ENCODE measurements at places on chromosomes 7 and 10.

DNA sequence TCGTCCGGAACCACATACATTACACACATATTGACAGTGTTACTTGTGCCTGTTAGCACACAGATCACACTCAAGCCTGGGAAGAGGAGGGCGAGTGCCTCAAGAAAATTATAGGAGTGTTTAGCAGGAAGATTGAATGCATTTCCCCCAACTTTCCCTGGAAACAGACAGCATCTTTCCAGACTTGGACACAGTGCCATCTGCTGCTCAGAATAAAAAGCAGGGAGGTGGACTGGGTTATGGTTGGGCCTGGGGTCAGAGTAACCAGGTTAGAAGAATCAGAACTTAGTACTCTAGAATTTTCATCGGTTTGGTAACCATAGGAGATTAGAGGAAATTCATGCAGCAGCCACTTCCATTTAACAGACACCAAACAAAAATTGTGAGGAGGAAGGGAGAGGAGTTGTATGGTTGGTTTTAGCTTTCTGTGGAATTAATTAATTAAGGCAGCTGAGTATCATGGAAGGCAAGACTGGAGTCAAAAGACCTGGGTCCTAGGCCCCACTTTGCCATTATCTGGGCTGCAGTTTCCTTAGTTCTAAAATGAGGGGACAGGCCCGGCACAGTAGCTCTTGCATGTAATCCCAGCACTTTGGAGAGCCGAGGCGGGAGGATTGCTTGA lies 43.4 kb upstream of the OPTN start:
- no peak for DNase-seq

DNA sequence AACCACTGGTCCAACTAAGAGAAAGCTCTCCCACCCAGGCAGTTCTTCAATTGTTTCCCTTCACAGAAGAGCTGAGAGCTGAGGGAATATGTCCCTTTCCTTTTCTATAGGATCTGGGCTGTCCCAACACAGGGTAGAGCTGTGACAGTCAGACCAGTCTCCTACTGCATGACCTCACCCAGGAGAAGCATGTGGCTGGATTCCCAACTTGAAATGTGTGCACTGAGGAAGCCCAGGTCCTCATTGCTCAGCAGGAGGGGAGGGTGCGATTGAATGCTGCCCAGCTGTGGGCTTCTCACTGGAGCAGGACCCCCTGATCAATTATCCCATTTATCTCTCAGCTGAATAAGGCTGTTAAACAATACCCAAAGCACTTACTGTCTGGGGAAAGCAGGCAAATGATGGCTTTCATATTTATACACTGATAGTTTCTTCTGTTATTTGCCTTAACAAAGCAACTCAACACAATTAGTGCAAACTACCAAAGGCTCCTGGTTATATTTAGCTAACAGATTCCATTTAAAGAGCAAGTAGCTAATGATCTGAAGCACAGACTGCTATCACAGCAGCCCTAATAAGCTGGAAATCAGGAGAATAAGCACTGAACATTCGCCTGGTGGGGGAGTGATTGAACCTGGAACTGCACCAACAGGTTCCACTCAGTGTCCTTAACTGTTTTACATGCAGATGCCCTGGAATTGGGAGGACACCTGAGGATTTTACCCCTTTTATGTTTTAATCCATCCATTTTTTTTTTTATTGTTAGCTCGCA lies 508.8 kb downstream of the CCSER2 start:
- DNase-seq = no peak

GRCh38 chr7:112212571-112212970 lies 6.1 kb downstream of the ZNF277 start:
- no peak for DNase-seq

- DNase-seq = no peak
These were observed 185.1 kb upstream of the AGK start for GRCh38 chr7:141366091-141366621.

DNA sequence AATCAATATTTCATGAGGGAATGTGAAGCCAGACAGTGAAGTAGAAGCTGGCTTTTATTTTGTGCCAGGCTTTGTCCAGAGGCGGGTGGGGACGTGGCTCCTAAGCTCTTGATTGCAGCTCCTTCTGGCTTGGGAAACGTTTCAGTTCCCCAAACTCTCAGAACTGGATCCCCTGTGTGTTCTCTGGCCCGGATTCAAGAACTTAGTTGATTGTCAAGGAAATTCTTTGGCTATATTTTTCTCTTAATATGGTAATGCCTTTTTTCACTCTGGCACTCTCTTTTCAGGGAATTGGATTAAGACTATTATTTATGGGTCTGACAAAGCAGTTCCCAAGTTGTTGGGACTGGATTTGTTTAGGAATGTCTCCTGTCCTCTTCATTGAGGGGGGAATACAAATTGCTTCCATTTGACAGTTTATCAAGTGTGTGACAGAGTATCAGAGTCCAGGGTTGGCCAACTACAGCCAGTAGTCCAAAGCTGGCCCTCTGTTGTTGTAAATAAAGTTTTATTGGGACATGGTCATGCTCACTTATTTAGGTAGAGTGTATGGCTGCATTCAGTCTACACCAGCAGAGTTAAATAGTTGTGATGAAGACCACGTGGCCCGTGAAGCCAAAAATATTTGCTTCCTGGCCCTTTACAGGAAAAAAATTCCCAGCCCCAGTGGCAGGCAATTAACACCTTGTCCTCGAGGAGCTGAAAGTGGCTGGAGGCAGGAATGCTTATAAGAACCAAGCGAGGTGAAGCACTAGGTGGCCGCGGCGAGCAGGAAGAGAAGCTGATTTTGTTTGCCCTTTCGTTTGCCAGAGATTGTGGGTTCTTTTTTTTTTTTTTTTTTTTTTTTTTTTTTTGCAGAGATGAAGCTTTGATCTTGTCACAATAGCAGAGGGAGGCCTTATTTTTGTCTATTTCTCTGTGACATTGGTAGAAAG lies 34.3 kb downstream of the HTRA1 start:
- DNase-seq = no peak

- no peak for DNase-seq
These were observed 976.0 kb downstream of the DNAJB9 start for GRCh38 chr7:109545686-109546085.

GRCh38 chr7:71457846-71458590 lies 326.1 kb downstream of the GALNT17 start:
- DNase-seq = no peak

- DNase-seq = no peak
These were observed 620.4 kb downstream of the GALNT17 start for GRCh38 chr7:71752171-71752935.

- DNase-seq = no peak
These were observed 232.7 kb downstream of the IMMP2L start for GRCh38 chr7:111329367-111330234.

DNA sequence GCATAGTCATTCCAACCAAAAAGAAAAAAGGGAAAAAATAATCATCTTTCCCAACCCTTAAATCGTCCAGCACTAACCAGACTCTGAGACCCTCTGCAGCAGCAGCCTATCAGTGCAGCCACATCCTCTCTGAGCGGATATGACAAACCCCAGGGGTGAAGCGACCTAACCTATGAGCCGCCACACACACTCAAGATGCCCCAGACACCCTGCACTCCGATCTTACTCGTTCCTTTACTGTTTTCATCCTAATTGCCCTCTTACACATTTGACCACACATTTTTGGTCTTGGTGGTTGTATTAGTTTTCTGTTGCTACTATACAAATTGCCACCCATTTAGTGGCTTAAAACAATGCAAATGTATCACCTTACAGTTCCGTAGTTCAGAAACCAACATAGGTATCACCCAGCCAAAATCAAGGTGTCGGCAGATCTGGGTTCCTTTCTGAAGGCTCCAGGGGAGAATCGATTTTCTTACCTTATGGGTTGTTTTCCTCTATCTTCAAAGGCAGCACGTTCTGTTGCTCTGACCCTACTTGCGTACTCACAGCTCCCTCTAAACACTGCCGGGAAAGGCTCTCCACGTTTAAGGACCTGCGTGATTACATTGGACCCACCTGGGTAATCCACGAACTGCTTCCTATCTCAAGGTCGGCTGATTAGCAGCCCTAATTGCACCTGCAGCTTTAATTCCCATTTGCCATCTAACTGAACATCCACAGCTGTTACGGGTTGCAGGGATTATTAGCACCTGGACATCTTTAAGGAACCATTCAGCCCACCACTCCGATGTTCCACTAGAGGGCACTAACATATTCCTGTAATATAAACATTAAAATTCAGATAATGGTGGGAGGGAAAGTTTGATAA lies 37.3 kb upstream of the PRSS1 start:
- DNase-seq = no peak

DNA sequence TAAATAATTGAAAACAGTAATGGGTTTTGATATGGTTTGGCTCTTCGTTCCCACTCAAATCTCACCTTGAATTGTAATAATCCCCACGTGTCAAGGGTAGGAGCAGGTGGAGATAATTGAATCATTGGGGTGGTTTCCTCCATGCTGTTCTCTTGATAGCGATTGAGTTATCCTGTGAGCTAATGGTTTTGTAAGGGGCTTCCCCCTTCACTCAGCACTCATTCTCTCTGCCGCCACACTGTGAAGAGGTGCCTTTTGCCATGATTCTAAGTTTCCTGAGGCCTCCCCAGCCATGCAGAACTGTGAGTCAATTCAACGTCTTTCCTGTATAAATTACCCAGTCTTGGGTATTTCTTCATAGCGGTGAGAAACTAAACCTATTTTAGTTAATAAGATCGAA lies 551.7 kb upstream of the POT1 start:
- DNase-seq = no peak

- no peak for DNase-seq
These were observed 84.4 kb upstream of the FGL2 start for GRCh38 chr7:77284005-77284404.

GRCh38 chr10:31581741-31582323 lies 262.8 kb downstream of the ZEB1 start:
- DNase-seq = no peak

- DNase-seq = no peak
These were observed 149.2 kb downstream of the RAPGEF5 start for GRCh38 chr7:22207724-22208225.

GRCh38 chr7:22108151-22108845 lies 162.6 kb upstream of the CDCA7L start:
- no peak for DNase-seq

DNA sequence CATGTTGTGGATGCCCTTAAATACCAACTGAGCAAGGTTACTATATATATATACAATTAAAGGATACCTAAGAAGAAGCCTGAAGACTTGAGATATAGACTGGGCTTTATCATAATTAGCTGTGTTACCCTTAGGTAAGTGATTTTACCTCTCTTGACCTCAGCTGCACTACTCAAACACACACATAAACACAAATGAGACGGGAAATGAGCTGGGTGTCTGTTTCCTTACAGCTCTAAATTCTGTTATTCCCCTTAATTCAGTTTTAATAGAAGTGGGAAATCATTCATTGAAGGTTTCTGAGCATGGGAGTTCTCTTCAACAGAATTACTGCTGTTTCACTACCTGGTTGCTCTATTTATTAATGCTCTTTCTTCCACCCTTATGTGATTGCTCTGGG lies 60.7 kb downstream of the GBF1 start:
- no peak for DNase-seq

DNA sequence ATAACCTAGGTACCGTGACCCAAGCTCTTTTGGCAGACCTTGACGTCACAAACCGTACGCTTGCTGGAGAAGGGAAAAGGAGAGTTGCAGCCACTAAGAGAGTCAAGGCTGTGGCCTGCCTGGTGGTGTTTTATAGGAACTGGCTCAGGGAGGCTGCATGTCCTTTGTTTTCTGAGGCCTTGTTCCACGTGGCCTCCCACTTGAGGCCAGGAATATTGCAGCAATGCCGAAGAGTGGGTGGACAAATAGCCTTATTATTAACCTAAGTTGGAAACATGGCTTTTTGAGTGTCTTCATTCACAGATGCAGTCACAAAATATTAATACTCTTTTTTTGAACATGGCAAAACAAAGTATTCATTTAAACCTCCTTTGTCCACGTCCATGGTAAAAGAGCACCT lies 178.0 kb downstream of the CELF2 start:
- DNase-seq = no peak

DNA sequence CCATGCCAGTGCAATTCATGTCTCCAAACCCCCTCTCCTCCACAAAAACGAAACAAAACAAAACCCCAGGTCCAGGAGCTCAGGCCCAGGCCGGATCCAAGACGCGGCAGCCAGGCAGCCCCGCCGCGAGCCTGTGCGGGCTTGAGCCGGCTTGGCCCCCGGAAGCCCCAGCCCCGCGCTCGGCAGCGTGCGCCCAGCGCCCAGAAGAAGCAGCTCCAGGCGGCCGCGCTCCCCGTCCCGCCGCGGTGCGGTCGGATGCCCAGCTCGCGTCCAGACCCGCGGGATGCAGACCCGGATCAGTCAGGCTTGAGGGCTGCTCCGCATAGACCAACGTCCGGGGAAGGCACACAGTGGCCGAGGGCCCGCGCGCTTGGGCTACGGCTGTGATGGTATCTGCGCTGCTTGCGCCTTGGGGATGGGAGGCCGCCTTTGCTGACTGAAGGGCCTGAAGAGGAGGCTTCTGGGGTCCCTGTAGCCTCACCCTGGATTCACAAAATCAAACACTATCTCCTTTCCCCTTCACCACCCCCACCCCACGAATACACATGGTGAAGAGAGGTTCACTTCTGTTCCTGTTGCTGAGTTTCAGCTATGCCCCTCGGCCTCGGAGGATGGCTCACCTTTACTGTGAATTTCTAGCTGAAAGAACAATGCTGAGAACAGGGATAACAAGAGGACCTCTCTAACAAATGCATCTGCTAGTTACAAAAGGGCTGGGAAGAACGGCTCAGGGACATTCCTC lies 79.9 kb upstream of the EN2 start:
- DNase-seq = no peak

DNA sequence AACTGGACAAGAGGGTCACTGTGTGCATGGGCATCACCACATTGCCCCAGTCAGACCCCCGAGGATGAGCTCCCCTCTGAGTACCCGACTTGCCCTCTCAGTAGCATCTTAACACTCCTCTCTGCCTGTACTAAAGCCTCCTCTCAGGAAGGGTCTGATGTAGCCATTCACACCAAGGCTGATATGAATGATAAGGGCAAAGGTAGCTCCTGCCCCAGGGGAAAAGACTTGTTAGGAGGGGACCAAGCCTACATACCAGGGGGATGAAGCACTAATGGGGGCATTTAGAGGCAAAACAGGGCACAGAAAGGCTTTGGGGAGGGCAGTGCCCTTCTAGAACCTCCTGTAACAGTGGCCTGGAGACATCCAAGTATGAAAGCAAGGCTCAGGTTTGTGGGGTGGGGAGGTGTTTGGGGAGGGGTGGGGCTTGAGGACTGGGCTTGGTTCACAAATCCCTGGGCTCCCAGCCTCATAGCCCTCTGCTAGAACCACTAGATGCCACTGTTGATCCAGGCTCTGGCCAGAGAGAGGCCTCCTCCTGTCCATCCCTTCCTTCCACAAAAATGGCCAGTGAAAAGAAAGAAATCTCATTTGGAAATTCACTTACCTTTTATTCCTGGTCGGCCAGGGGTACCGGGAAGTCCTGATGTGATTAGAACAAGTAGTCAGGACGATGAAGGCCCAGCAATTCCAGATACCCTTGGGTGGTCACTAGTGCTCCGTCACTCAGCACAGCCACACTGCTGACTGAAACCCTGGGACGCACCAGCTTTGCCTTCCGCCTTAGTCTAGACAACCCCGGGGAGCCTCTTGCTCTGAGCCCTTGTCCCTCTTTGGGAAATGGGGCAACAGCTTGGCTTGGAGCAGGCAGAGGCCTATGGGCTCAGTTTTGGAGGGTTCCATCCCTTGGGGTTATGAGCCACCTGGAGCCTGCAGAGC lies 40.3 kb downstream of the COL17A1 start:
- DNase-seq = no peak

Data from cortex of kidney (tissue), 1 donor.